Endothelial cell of coronary artery (primary cell): ENCODE measurements at places on chromosomes 13 and 19. TPM values are rescaled to one million over a fixed set of nuclear protein-coding genes. Genes with fewer than 3 reads are reported as not detected.

Gene NLRP12
- 1.3 and 2.1 TPM in 2 replicates for total RNA-seq

Gene PSG3
- total RNA-seq: not detected in 2 replicates

Gene GALP
- not detected in 2 replicates for total RNA-seq

Gene PRR22
- total RNA-seq: 0.19 and 0.27 TPM in 2 replicates

Gene REEP6
- 0.75 and 0.99 TPM in 2 replicates for total RNA-seq

Gene MAMSTR
- 0.09 and 0.38 TPM in 2 replicates for total RNA-seq

Gene ACTL9
- not detected in 2 replicates for total RNA-seq

Gene MAP4K1
- 0.09 TPM in 1 of 2 replicates, not detected in the other for total RNA-seq

Gene MYO16
- total RNA-seq: under 0.01 TPM in 1 of 2 replicates, not detected in the other

Gene PHLDB3
- total RNA-seq: 10.2 and 12.3 TPM in 2 replicates

Gene ENOX1
- total RNA-seq: 1.3 and 1.4 TPM in 2 replicates

Gene CASP14
- not detected in 2 replicates for total RNA-seq

Gene FIZ1
- total RNA-seq: 1.9 and 2.2 TPM in 2 replicates

Gene SLC10A2
- not detected in 2 replicates for total RNA-seq

Gene ZNF296
- 0.09 TPM in 2 replicates for total RNA-seq

Gene ZBTB32
- not detected in 2 replicates for total RNA-seq

Gene CPAMD8
- 0.18 and 0.19 TPM in 2 replicates for total RNA-seq

Gene IFI30
- 0.18 TPM in 1 of 2 replicates, not detected in the other for total RNA-seq

Gene FNDC3A
- 42.0 and 47.2 TPM in 2 replicates for total RNA-seq

Gene KRTDAP
- total RNA-seq: not detected in 2 replicates

Gene RNF225
- total RNA-seq: 0.09 TPM in 1 of 2 replicates, not detected in the other

Gene CXCL17
- not detected in 2 replicates for total RNA-seq

Gene HCST
- 0.47 TPM in 1 of 2 replicates, not detected in the other for total RNA-seq

Gene ATP8A2
- under 0.01 TPM in 2 replicates for total RNA-seq

Gene ZNF230
- total RNA-seq: 2.7 and 3.4 TPM in 2 replicates

Gene HOMER3
- total RNA-seq: 120 and 160 TPM in 2 replicates

Gene PALM3
- total RNA-seq: under 0.01 and 0.18 TPM in 2 replicates

Gene CADM4
- 5.8 and 6.1 TPM in 2 replicates for total RNA-seq

Gene ERVK3-1
- 17.5 and 22.8 TPM in 2 replicates for total RNA-seq
